RKO (cell line): ENCODE measurements at places on chromosomes 5 and 9.

GRCh38 chr5:180807654-180808414 lies 5.2 kb upstream of the MGAT1 start:
- no peak for DNase-seq

DNA sequence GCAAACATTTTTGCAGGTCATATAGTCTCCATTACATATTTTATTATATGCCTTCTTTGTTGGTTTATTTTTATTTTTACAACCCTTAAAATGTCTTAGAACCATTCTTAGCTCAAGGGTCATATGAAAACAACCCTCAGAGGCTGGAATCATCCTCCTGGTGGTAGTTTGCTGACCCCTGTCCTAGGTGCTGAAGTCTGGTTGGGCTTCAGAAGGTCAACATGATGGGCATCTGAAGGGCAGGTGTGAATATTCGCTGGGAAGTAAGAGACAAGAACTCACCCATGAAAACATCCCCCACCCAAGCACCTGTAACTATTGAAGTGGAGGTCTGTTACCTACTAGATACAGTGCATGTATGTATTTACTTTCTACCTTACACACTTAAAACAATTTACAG lies 75.4 kb downstream of the OSMR start:
- DNase-seq, result no peak

DNA sequence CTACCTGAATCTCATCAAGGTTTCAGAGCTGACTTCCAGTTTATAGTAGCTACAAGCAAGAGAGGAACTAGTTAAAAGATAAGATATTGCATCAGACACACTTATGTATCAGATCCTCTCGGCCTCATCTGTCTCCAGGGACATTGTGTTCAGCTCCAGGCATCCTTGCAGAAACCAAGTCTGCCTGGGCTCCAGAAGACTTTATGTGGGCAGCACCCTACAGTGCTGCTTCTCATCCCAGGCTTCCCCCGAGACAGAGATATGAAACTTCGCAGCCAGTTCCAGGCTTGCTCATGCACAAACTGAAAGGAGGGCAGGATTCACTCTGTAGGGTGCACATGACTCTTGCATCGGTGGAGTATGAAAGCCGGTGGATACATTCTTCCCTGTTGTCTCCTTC lies 33.9 kb upstream of the FOXB2 start:
- DNase-seq, result no peak

DNA sequence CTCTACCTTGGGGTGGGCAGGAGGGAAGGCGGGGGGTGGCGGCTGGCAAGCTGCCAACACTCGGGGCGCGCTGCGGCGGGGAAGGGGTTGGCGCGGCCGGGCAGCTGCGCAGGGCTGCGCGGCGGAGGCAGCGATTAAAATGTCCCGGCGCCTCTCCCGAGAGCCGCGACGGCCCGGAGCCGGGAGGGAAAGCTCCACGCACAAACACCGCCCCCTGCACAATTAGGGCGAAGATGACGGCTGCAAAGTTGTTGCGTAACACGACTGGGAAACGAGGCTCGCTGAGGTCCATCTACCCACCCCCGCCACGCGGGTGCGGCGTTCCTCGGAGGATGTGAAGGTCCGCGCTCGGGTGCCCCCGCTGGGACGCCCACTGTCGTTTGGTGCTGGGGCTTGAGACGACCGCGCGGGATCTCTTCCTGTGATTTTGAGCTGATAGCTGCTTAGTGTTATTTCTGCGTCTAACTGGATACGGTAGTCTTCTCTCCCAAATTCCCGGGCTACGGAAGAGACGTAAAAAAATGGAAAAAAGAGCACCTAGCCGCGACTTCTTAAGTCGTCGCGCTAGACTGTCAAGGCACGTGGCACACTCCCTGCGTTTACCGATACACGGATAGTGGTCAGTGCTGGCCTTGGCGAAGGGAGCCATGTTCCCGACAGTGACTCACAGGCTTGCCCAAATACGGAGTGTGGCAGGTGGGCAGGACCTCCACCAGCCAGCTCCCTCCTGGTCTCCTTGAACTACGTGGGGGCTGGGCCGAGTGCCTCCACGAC lies 958 bp upstream of the NFIL3 start:
- DNase-seq, result peak; percentile 78

- DNase-seq, result peak; percentile 63
These were observed at the start of gene KCNN2 for GRCh38 chr5:114361724-114362196. TSS of gene KCNN2 (plus strand) at chr5:114362070. CDS start at chr5:114362140, 70 bp downstream.

DNA sequence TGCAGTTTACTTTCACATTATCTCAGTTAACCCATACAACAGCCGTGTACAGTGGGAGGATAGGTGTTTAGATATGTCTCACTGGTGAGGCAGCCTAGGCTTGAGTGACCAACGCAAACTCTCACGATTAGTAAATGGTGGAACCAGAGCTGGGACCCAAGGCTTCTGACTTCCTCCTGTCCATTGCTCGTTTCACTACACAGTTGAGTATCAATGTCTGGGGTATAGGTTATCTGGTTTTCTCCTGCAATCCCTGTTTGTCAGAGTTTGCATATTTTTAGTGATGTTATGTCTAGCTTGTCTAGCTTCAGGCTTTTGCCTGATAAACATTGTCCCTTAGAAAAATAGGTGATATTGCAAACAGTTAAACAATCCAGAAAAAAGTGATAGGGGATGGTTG lies 62.6 kb downstream of the NUP214 start:
- no peak for DNase-seq

GRCh38 chr5:65577141-65577540 lies 14.0 kb downstream of the PPWD1 start:
- DNase-seq, result no peak

GRCh38 chr9:92970467-92970923 lies 23.2 kb downstream of the FGD3 start:
- peak; percentile 50 for DNase-seq

- DNase-seq, result peak; percentile 47
These were observed 778.3 kb downstream of the PRELID2 start for GRCh38 chr5:145056800-145057199.

DNA sequence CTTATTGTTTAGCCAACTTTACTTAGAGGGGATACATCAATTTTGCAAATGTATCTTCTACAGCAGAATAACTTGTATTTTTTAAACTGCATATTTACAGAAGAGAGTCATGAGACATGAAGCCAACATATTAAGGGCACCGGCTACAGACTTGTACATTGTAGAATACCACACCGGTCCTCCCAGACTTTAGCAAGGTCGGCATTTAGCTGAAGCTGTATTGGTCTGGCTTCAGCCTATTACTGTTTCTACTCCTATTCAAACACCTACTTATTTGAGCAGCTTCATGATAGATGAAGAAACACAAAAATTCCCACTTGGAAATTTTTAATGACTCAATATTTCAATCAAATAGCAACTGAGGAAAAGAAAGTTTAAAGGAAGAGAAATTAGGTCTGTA lies 33.0 kb downstream of the NR3C1 start:
- no peak for DNase-seq

- peak; percentile 77 for DNase-seq
These were observed 6.7 kb upstream of the WNT8A start for GRCh38 chr5:138077064-138077696.

DNA sequence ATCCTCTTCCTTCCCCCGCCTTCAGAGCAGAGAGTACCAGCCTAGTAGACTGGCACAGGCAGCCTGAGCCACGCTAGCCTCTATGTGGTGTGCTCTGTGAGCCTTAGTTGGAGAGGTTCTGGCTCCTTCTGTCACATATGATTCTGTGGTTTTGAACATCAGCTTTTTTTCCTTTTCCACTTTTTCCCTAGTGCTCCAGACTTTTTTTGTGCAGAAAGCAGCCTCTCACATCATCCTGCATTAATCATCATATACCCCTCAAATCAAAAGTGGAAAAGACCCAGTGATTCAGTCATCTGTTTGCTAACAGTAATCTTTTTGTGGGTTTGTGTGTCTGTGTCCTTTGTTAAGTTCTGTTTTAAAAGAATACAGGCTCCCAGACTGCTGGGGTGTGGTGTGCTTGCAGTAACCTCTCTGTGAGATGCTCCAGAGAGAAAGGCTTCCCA lies 663.9 kb upstream of the RGMB start:
- peak; percentile 96 for DNase-seq

DNA sequence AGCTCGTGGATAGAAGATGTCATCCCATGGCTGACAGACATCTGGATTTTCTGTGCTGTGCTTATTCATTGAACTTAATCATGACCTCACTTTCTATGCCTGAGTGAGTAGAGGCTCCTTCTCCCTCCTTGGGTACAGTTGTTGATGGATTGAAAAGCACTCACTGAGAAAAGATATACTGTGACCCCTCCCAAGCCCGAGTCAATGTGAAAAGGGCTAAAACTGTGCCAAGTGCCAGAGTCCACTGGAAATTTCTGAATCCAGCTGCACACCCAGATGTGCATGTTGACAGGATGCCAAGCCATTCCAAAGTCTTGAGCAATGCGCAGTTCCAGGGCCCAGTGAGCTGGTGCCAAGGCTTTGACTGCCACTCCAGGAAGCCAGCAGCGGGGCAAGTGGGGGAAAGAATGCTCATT lies 473.0 kb downstream of the NTRK2 start:
- no peak for DNase-seq

DNA sequence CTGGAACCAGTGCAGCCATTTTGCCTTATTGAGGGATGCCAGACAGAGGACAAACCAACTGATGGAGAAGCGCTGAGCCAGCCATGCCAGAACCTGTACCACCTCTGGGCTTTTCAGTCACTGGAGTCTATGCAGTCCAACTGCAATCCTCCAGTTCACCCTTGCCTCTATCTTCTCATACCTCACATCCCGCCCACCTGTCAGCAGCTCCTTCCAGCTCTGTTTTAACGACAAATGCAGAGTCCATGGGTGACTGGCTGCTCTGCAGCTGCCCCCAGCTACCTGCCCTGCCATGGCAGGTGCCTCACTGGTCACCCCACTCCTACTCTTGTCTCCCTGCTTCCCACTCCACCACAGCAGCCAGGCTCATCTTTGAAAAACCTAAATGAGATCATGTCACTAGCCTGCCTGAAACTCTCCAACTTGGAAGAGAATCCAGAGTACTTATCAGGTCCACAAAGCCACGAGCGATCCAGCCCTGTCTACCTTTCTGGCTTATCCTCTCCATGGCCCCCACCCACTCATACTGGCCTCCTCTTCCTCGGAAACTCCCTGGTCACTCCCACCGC lies 14.0 kb upstream of the ACSL6 start:
- no peak for DNase-seq

- no peak for DNase-seq
These were observed 366.9 kb upstream of the ZNF608 start for GRCh38 chr5:125113328-125113727.

GRCh38 chr5:175282611-175283225 lies 161.3 kb downstream of the DRD1 start:
- DNase-seq, result no peak

DNA sequence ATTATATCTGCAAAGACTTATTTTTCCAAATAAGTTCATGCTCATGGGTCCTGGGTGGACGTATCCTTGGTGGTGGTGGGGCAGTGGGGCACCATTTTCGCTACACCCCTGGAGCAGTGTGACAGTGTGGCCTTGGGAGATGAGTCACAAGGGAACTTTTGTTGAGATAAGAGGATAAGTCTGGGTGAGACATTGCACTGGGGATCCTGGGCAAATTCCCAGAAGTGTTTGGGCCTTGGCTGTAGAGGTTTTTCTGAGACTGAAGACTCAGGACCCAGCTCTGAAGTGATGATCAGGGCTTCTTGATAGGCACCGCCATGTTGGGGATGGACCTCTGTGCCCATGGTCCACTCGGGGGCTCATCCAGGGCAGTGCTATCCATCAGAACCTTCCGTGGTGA lies 149.4 kb downstream of the MACROH2A1 start:
- no peak for DNase-seq

- DNase-seq, result no peak
These were observed 109.0 kb upstream of the TAS2R1 start for GRCh38 chr5:9739135-9739534.

DNA sequence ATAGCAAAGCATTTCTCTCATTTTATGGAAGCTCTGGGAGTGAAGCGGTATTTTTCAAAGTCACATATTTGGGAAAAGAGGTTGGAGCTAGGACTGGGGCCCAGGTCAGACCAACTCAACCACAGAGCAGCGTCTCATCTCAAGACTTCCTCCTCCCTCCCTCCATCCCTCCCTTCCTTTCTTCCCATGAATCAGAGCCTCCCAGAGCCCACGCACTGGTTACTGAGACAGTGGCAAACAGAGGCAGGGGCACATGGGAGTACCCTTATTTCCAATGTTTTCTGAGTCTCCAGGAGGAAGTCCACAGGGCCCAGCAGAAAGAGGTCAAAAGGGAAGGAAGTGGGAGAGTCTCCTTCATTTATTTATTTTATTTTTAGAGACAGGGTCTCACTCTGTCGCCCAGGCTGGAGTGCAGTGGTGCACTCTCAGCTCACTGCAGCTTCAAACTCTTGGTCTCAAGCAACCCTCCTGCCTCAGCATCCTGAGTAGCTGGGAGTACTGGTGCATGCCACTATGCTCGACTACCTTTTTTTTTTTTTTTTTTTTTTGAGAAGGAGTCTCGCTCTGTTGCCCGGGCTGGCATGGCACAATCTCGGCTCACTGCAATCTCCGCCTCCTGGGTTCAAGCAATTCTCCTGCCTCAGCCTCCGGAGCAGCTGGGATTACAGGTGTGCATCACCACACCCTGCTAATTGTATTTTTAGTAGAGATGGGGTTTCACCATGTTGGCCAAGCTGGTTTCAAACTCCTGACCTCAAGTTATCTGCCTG lies 52.5 kb upstream of the CDKN2AIPNL start:
- no peak for DNase-seq

- no peak for DNase-seq
These were observed 409.8 kb downstream of the MAN2A1 start for GRCh38 chr5:110099572-110099971.

GRCh38 chr5:149438711-149439132 lies 59.6 kb upstream of the IL17B start:
- no peak for DNase-seq

- DNase-seq, result no peak
These were observed 111.6 kb downstream of the CACNA1B start for GRCh38 chr9:137989156-137989555.

- DNase-seq, result no peak
These were observed 130.5 kb downstream of the FBXL17 start for GRCh38 chr5:108251350-108251749.

GRCh38 chr5:43179836-43180235 lies 12.2 kb upstream of the NIM1K start:
- no peak for DNase-seq

- no peak for DNase-seq
These were observed 42.8 kb downstream of the SLC12A7 start for GRCh38 chr5:1068895-1069719.

- no peak for DNase-seq
These were observed 365.7 kb downstream of the IRX2 start for GRCh38 chr5:2385818-2386217.
